ENCODE measurements at places on chromosomes 1 and 21.

- no peak for DNase-seq
Measured at GRCh38 chr21:15199414-15200383, 134.9 kb upstream of the NRIP1 start.

GRCh38 chr1:168297019-168297730 lies 16.5 kb downstream of the TBX19 start:
- DNase-seq = no peak

DNA sequence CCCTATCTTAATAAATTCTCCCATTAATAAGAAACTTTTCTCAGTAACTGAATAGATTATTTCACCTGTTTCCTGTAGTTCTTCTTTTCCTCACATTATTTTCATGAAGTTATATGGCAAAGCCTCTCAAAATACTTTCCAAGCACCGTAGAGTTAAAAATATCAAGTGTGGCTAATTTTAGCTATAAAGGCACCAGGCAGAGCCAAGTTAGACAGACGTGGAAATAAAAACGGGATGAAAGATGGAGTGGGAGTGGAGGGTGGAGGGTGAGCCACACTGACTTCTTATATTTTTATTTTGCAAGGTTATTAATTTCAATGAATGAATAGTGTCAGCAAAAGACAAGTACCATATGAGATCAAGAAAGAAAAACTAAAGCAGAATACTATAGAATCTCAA lies 71.7 kb downstream of the ENAH start:
- DNase-seq = no peak

- no peak for DNase-seq
Measured at GRCh38 chr1:56295949-56296929, 283.1 kb downstream of the PLPP3 start.

DNA sequence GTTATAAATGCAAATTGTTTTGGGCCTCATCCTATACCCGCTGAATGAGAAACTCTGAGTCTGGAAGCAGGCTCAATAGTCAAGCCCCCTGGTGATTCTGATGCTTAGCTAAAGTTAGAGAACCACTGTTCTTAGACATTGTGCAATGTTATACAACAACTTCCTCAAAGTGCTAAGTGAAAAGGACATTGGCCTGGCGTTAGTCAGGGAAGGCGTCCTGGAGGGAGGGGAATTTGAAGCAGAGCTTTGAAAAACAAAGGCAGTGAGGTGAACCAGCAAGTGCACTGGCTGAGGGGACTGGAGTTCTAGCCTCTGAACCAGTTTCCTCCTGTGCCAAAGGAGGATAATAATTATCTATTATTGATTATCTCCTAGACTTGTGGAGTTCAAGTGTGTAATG lies 5.1 kb downstream of the CD1D start:
- DNase-seq = no peak

GRCh38 chr1:9648171-9648570 lies 3.4 kb upstream of the PIK3CD start:
- no peak for DNase-seq

DNA sequence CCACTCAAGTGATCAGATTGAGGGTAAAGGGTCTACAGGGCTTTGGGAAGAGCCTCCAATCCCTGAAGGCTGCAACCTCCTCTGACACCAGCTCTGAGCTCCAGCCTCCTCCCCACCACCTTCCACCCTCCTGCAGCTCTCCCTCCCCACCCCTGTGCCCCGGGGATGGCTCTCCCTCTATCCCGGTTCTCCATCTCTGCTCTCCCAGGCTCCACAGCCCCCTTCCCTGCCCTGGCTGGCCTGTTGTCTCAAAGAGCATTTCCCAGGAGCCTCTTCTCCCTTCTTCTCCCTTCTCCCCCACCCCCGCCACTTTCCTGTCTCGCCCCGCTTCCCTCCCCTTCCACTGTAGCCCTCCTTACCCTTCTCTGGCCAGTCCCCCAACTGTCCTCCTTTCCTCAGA lies 1.1 kb downstream of the PLEKHA6 start:
- no peak for DNase-seq

GRCh38 chr1:169250795-169251194 lies 116.8 kb downstream of the NME7 start:
- no peak for DNase-seq

GRCh38 chr1:113783254-113784103 lies 24.2 kb upstream of the PHTF1 start:
- DNase-seq = no peak

- DNase-seq = no peak
Measured at GRCh38 chr1:118396829-118397495, 211.9 kb upstream of the SPAG17 start.

DNA sequence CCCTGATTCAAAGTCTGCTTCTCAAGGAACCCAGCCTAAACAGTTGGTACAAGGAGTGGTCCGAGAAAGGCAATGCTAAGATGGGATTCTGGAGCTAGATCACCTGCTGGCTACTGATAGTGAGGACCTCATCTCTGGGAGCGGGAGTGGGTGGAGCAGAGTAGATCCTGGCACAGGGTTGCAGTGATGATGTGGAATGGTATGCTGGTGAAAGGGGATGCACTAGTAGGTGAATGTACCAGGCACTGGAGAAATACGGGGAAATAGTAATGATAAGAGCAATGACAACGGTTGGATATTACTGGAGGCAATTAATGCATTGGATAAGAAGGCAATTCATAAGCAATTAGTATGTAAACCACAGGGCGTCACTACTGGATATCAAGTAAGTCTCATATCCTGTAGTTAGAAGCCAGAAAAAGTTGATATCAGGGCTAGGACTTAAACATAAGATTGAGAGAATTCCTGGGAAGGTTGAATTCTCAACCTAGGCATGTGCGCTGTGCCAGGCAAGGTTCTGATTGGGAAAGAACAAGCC lies 169.2 kb upstream of the LMO4 start:
- no peak for DNase-seq

DNA sequence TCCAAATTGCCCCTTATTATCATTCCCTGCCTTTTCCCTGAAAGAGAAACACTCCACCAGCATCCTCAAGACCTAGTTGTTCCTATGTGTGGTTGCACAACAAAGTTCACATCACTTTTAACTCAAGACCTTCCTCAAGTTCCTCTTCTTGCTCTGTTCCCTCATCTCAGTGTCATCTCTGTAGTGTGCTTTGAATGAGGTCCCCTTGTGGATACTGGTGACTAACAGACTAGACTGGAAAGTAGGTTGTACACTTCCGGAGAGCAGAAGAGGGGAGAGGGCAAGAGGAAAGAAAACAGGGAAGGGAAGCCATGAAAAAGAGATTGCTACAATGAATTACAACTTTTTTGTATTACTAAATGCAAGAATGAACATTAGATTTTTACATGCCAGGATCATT lies 853.8 kb downstream of the USP25 start:
- DNase-seq = no peak

GRCh38 chr1:76939050-76939816 lies 72.0 kb downstream of the ST6GALNAC5 start:
- no peak for DNase-seq

Measured in GM12891 (cell line).